ENCODE measurements at places on chromosomes 12 and 14.

- no peak for DNase-seq
These were observed 16.7 kb downstream of the PDE1B start for GRCh38 chr12:54565986-54566544.

- no peak for DNase-seq
These were observed 15.7 kb upstream of the STON2 start for GRCh38 chr14:81415781-81416180.

DNA sequence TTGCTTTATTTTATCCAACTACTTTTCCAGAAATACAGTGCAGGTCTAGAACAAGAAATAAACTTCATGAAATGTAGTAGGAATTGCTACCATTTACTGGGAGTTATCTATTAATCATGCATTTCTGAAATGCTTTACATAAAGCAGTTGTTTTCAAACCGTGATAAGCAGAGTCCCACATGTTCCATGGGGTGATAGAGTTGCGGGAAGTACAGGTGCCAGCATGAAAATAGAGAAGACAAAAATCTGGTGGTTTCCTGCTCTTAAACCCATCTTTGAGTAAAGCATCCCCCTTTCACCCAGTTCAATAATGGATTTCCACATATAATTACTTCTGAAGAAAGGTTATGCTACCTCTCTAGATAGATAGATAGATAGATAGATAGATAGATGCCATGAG lies 123.7 kb upstream of the PDZRN4 start:
- no peak for DNase-seq

DNA sequence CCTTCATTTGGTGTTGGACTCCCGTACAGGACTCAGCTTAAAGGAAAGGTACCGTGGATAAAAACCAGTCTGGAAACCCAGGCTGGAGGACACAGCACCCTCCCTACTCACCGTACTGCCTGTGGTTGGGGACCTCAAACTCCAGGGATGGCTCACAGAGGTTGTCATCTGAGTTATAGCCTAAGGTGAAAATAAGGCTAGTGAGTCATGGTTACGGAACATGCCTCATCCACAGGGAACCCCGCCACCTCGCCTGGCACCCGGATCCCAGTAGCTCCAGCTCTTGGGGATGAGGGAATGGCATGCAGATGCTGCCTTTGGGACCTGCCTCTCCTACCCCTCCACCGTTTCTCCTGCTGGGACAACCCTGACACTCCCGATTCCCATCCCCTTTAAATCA lies 36.8 kb upstream of the GPR68 start:
- no peak for DNase-seq

GRCh38 chr12:6292606-6293005 lies 17.9 kb upstream of the PLEKHG6 start:
- DNase-seq = no peak

- DNase-seq = no peak
These were observed 65.4 kb upstream of the DDX11 start for GRCh38 chr12:31008241-31008761.

GRCh38 chr12:46371718-46372543 lies 642 bp downstream of the SLC38A2 start:
- DNase-seq = no peak

GRCh38 chr12:25337916-25338315 lies 87.2 kb upstream of the KRAS start:
- DNase-seq = no peak

GRCh38 chr14:89566180-89566579 lies 149.1 kb upstream of the FOXN3 start:
- DNase-seq = no peak

DNA sequence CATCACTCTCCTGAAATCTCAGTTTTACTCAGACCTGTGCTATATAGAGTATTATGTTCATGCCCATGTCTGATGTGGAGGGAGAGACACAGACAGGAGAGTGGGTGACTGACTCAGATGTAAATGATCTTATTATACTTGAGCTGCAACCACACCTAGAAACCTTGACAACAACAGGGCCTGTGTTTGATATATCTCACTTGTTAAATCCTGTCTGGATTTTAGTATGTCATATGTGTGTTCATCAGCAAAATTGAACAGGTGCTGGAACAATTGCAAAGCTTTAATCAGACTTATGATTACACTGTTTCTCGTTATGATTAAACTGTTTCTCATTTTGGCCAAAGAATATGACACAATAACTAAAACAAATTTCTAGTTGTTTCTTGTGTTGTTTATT lies 37.7 kb downstream of the DIP2B start:
- DNase-seq = no peak

DNA sequence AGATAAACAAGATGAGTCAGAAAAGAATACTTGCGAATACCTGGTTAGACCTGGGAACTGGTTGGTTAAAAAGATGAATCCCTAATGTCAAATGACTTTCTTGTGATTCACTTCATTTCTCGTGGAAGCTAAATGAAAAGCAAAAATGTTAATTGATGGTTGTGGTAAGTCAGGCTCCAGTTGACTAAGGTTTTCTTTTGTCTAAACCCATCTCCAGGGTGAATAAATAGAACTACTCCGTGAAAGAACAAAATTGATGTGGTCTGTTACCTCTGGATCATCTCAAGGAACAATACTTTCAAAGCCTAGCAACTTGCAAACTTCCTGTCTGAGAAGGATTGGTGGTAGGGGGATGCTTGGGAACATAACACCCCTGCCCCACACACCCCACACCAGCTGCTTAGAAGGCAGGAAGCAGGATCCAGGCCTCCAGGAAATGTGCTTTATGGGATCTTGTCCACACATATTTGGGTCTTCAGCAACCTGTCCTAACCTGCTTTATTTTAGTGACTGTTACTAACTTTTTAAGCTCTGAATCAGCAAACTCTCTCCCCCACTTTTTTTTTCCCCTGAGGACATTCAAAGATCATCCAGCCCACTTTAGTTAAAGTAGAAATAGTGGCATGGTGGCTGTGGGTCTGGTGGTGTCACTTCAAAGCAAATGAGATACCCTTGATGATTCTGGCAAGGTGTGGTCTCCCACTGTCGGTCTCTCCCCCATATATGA lies 60.4 kb upstream of the PTHLH start:
- DNase-seq = no peak

- no peak for DNase-seq
These were observed 335.5 kb downstream of the ALG10 start for GRCh38 chr12:34357791-34358190.

GRCh38 chr14:96929950-96930349 lies 132.8 kb downstream of the VRK1 start:
- DNase-seq = no peak

DNA sequence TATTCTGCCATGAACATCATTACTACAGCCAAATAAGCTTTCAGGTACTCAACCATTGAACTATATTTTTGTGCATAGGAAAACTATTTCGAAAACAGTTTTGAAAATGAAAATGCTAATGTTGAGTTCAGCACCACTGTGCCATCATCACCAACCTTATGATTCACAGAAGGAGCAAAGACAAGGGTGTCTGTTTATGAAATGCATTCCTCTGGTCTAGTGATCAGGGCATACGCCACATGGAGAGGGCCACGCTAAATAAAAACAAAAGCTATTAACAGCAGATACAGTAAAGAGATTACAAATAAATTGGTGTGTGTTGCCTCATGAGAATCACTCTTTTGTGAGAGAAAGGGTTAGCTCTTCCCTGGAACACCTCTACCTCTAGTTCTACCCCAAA lies 43.2 kb upstream of the BMAL2 start:
- DNase-seq = no peak

GRCh38 chr12:29152223-29152868 lies 3.3 kb downstream of the FAR2 start:
- DNase-seq = no peak

GRCh38 chr12:45651029-45651428 lies 78.5 kb upstream of the ARID2 start:
- DNase-seq = no peak

DNA sequence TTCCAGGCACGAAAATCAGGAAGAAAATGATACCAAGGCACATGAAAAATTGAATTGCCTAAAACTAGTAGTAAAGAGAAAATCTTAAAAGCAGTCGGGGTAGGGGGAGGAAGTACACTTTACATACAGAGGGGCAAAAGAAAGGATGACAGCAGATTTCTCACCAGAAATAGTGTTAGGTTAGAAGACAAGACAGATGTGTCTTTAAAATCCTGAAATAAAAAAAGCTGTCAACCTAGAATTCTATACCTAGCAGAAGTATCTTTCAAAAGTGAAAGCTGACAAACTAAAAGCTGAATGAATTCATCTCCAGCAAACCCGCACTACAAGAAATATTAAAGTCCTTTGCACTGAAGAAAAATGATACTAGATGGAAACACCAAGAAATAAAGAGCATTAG lies 280.4 kb downstream of the FOXN3 start:
- DNase-seq = no peak

DNA sequence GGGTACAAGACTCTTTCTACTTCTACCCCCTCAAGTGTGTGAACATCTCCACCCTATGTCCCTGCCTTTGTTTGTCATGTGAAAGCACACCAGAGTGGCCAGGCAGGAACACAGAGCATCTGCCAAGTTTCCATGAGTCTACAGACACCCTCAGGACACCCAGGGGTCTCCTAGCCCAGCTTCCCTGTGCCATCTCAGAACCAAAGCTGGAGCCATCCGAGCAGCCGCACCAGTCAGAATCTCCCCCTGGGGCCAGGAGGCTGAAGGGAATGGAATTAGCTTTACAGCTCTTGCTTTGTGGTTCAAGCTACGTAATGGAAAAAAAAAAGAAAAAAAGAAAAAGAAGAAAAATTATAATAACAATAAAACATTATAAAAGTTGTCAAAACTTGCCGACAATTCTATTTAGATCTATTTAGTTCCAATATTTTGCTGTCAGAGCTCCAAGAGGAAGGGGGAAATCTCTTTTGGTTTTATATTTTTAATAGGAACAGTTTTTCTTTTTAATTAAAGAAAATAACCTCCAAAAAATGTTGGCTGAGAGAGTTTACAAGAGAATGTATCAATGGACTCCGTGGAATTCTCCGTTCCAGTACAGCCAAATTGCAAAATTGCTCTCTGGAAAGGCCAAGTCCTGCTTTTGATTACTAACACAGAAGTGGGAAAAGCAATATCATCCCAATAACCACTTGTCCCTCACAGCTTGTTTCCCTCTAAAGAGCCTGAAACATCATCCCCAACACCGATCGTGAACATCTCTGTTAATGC lies 37.1 kb downstream of the TBX5 start:
- no peak for DNase-seq

DNA sequence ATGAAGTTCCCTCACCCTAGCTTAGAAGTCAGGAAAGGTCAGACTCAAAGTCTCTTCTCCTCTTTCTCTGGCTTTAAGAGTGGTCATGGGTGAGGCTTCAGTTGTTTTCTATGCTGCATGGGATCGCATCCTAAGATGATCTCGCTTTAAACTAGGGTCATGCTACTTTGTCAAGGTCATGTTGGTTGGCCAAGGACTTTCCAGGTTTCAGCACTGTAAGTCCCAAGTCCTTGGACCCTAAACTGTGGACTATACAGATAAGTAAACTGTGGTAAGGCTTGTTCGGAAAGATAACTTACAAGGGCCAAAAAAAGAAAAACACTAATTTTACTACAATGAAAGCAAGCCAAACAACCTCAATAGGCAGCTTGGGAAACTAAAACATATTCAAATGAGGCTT lies 17.4 kb downstream of the HAL start:
- DNase-seq = no peak

GRCh38 chr14:80364274-80364673 lies 153.0 kb upstream of the DIO2 start:
- DNase-seq = no peak

DNA sequence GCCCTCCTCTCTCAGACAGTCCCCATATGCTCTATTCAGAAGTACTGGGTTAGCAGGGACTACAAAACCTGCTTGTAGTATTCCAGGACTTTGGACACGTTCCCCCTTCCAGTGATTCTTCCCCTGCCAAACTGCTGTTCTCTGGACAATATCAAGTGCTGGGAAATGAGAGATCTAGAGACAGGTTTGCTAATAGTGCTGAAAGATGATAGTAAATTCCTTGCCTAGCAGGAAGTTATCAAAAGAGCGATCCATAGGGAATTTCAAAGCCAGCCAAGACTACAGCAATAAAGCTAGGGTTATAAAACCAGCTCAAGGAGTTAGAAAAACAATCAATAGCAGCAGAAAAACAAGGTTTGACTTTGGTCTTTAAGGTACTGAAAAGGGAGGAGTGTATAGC lies 15.2 kb downstream of the SLC7A8 start:
- DNase-seq = no peak

GRCh38 chr14:67674139-67674479 lies 323 bp downstream of the VTI1B start:
- DNase-seq = peak; percentile 72

GRCh38 chr14:73785834-73786635 lies 65.6 kb upstream of the PTGR2 start:
- DNase-seq = peak; percentile 63

- DNase-seq = no peak
These were observed 60.3 kb downstream of the AVPR1A start for GRCh38 chr12:63090716-63091115.

DNA sequence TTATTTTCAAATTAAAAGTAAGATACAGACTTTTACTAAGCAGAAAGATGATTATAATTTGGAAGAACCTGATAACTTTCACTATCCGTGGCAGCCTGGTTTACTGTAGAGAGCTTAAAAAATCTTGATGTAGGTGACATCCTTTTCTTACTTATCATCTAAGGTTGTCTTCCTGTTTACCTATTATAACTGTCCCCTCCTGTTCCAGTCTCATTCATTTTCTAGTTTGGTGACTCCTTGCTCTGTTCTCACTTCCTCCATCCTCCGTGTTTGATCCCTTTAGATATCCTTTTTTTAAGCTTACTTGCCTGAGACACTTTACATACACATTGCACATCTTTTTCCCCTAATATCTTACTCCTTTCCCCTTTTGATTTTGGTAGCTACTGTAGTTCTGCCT lies 27.5 kb downstream of the CCDC91 start:
- DNase-seq = no peak

DNA sequence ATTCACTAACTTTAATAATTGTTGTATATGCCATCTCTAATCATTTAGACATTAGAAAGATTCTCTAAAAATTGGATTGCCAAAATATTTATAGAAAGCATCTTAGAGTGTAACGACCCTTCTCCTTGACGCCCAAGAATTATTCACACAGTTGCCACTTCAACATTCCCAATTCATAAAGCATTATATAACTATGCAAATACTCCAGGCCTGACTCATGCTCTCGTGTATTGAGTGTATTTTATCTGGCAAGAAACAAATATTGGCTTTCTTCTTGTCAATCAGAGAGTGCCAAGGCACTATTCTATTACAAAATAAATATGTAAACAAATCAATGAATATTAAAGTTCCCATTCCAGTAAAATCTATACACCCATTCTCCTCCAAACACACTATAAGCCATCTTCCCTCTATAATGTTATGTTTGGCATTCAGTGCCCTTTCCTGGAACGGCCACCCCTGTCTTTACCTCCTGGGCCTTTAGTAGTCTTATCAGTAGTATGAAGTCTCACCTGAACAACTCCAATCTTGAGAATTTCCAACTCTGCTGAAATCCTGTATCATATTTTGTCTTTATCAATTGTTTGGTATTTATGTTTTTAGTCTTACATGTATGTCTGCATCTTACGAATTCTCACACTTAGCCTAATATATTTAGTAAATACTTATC lies 182.6 kb downstream of the PIK3C2G start:
- DNase-seq = no peak

Measured in C1 segment of cervical spinal cord (tissue), 14 donors.